ENCODE measurements at places on chromosomes 5 and 9.

- DNase-seq: no peak
These were observed 4.4 kb upstream of the NDUFS4 start for GRCh38 chr5:53556001-53556400.

GRCh38 chr5:57804505-57804904 lies 321.9 kb upstream of the ACTBL2 start:
- DNase-seq: no peak

DNA sequence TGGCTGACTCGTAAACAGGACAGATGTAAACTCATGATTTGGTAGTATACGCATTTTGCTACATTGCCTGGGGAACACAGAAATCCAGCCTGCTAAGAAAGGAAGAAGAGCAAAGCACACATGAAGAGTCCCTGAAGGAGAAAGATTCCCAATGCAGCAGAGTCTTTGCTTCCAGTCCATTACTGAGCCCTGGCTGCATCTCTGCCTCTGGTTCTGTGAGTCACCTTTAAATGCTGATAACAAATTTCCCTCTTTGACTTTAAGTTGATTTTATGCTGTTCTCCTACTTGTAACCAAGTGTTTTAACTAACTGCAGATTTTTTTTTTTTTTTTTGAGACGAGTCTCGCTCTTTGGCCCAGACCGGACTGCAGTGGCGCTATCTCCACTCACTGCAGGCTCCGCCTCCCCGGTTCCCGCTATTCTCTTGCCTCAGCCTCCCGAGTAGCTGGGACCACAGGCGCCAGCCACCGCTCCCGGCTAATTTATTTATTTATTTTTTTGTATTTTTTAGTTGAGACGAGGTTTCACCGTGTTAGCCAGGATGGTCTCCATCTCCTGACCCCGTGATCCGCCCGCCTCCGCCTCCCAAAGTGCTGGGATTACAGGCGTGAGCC lies 8.5 kb upstream of the PRXL2C start:
- no peak for DNase-seq

GRCh38 chr9:25396828-25397227 lies 281.4 kb downstream of the TUSC1 start:
- no peak for DNase-seq

- no peak for DNase-seq
These were observed 19.1 kb upstream of the KIF12 start for GRCh38 chr9:114117996-114118830.

DNA sequence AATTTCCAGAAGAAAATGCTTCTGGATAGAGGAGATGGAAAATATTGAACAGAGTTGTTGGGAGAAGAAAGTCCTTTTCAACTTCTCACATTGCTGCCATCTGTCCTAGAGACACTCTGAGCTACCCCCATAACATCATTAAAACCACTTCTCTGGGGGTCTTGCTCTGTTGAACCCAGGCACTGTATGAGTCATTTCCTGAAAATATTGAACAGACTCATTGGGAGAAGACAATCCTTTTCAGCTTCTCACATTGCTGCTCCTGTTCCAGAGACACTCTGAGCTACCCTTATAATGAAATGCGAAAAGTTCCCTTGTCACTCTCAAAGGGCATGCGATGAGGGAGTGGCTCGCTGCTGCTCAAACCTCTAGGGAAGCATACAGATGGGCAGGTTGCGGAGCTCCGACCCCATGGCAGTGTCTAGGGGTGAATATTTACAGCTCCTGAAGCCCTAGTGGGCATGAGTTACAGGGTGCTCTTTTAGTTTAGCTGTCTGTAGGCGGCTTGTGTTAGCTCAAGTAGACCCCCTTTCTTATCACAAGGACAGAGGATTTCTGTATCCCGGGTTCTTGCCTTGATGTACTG lies 90.7 kb downstream of the CDKN2A start:
- DNase-seq: no peak

- DNase-seq: no peak
These were observed 15.4 kb downstream of the CDK5RAP2 start for GRCh38 chr9:120564589-120564988.

DNA sequence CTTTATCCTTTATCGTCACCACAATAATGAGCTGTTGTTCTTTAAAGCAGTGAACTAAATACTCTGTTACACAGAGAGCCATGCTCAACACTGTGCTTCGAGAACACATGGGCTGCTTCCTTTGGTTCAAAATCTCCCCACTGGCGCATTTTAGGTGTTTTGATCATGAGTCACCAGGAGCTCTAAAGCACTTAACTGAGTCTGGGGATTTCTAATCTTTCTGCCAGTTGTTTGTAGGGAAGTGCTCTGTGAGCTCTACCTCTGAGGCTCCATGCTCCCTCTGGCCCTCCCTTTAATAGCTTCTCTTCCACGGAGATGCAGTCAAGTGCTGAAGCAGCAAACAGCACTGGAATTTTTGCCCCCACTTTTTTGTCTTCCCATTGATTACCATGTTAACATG lies 17.0 kb downstream of the ERAP2 start:
- peak; percentile 10 for DNase-seq

All from activated CD4-positive, alpha-beta T cell treated with anti-CD3 and anti-CD28 coated beads, Interleukin-2, amount 50 U/mL, for 4 hours (primary cell).